ENCODE measurements at places on chromosomes 6 and 20.
A peak's percentile ranks its signal among the peaks of the same experiment; 100 is the strongest.

GRCh38 chr20:1946762-1947534, 46.9 kb downstream of the PDYN start:
- DNase-seq, result peak; percentile 96

DNA sequence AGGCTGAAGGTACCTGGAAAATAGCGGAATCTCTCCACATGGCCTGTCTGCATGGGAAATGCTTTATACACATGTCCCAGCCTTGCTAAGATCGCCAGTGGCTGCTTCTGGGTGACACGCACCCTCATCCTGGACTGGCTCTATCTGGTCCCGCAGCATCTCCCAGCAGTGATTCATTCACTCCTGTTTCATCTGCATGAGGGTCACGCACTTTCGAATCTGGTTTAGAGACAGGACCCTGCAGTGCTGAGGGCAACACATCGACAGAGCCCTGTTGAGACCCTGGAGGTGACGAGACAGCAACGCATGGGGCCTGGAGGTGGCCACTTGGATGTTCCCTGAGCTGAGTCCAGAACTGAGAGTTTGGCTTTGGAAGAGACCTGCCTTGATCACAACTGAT, 136.5 kb downstream of the SMOC2 start:
- no peak for DNase-seq

GRCh38 chr6:101402622-101403031, 9.1 kb downstream of the GRIK2 start:
- no peak for DNase-seq

DNA sequence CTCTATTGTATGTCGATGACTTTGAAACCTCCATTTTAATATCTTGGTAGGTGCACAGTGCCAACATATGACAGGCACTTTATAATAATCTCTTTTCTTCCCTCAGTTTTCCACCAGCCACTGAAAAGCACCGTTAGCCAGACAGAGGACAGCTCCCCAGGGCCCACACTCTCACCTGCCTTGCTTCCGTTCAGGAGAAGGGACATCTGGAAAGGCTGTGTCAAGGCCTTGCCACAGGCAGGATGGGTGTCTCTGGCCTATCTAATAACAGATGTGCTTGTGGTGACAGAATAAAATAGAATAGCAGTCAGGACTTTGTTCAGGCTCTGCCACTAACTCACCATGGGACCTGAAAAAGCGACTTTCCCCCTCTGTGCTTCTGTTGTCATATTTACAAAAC, 75.5 kb upstream of the CCDC167 start:
- no peak for DNase-seq

- DNase-seq, result no peak
Measured at GRCh38 chr6:102398788-102399390, 1005.4 kb downstream of the GRIK2 start.

DNA sequence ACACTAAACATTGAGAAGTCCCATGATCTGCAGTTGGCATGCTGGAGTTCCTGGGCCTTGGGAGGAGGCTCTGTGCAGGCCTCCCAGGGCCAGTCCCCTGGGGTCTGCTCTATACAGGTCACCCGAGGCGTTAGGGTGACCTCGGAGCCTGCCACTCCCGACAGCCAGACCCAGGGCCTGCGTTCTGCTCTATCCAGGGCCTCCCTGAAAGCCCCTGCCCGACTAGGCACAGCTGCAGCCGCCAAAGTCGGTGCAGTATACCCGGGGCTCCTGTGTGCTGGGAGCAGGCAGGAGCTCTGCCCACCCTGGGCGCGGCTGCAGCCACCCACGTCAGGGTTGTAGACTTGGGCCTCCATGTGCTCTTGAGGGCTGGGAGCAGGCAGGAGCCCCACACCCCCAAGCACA, 6.3 kb upstream of the OR14J1 start:
- DNase-seq, result no peak

GRCh38 chr20:62887152-62887859, 25.7 kb upstream of the TCFL5 start:
- no peak for DNase-seq

DNA sequence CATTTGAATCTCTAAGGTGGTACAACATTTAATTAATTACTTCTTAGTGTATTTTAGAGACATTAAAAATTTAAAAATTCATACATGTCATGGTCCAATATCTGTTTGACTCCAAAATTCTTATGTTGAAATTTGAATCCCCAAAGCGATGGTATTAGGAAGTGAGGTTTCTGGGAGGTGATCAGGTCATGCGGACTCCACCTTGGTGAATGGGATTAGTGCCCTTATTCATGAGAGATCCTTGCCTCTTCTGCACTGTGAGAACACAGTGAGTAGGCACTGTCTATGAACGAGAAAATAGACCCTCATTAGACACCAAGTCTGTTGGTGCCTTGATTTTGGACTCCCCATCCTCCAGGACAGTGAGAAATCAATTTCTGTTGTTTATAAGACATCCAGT, 254.7 kb downstream of the PTPRK start:
- DNase-seq, result no peak

Measured in SIG-M5 (cell line).